ENCODE measurements at places on chromosomes 11 and 22.

DNA sequence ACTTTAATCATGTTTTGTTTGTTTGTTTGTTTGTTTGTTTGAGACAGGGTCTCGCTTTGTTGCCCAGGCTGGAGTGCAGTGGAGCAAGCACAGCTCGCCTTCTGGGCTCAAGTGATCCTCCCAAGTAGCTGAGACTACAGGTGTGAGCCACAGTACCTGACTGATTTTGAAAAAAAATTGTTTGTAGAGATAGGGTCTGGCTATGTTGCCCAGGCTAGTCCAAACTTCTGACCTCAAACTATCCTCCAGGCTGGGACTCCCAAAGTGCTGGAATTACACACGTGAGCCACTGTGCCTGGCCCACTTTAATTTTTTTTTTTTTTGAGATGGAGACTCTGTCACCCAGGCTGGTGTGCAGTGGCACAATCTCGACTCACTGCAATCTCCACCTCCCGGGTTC lies 74.8 kb upstream of the CLDN5 start:
- DNase-seq = no peak

DNA sequence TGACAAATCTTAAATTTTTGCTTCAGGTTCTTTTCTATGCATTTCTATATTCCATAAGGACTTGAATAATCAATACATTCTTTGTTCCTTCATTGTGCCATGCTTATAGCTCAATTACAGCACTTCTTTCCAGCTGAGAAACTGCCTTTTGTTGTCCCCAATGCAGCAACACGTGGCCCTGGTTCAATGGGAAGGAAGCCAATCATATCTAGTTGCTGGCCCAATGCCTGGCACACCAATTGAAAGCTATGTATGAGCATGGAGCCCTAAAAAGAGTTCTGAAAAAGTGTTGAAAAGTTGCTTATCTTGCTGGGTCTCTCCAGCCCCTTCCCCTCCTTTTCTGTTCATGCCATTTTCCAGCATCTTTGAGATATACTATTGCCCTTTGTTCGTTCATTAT lies 448.0 kb upstream of the FAT3 start:
- no peak for DNase-seq

- DNase-seq = no peak
These were observed 16.8 kb upstream of the PRG2 start for GRCh38 chr11:57407010-57407920.

- no peak for DNase-seq
These were observed 20.2 kb upstream of the ACR start for GRCh38 chr22:50717709-50718351.

DNA sequence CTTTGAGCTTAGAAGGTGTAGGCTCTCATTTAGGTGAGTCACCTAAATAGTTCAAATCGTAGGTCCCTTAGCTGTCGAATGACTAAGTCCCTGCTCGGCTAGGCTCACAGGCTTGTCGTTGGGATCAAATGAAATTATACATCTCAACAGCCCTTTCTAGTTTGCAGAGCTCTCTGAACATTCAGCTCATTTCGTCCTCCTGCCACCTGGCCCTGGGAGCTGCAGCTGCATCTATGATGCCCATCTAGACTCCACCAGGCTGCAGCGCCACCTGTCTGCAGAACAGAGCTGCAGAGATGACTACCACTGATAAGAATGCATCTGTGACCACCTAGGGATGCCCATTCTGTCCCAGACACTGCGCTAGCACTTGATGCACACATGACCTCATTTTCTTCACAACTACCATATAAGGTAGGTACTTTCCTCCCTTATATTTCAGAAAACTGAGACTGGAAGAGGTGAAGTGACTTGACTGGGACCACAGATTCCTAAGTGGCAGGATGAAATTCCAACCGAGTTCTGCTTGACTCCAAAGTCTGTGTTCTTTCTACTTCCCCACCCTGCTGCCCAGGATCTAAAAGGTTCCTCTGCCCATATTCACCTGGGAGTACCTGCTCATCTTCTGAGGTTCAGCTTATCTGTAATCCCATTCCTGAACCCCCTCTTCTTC lies 141.1 kb upstream of the NARS2 start:
- DNase-seq = no peak

DNA sequence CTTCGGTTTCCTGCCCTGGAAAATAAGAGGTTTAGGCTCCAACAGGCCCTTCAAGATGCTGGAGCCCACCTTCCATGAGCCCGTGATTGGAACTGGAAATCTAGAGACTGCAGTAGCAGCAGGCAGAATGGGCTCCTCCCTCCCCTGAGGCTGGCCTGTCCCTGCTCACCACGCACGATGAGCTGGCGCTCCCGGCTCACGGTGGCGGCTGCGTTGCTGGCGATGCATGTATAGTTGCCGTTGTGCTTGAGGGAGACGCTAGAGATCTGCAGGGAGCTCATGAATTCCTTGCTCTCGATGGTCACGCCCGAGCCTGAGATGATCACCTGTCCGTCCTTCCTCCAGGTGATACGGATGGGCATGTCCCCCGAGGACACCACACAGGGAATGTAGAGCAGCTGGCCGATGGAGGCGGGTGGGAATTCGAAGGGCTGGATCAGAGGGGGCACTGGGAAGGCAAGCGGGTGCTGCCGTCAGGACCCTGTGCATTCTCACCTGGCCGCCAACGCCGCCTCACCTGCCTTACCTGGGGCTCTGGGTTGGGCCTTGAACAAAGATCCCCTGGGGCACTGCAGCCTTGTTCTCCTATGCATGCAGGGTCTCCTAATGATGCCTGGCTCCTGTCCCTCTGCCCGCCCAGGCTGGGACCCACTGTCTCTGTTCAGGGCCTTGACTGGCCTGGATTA lies 177.8 kb downstream of the CEP164 start:
- no peak for DNase-seq

GRCh38 chr11:14308114-14308896 lies 50.7 kb downstream of the RRAS2 start:
- DNase-seq = no peak

GRCh38 chr22:19105867-19106802 lies 16.1 kb downstream of the DGCR2 start:
- DNase-seq = peak; percentile 23

GRCh38 chr11:125313271-125314219 lies 149.0 kb downstream of the PKNOX2 start:
- DNase-seq = no peak

- no peak for DNase-seq
These were observed 209.5 kb downstream of the CASP12 start for GRCh38 chr11:104688731-104689130.

DNA sequence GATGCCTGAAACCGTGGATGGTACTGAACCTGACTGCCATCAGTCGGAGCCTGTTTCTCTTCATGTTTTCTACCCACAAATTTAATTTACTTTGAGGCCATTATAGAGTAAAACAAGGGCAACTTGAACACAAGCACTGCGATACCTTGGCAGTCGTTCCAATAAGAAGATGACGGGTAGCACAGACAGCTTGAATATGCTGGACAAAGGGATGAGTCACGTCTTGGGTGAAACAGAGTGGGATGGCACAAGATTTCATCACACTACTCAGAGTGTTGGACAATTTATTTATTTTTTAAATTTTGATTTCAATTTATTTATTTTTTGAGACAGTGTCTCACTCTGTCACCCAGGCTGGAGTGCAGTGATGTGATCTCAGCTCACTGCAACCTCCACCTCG lies 5.7 kb downstream of the DIXDC1 start:
- no peak for DNase-seq

DNA sequence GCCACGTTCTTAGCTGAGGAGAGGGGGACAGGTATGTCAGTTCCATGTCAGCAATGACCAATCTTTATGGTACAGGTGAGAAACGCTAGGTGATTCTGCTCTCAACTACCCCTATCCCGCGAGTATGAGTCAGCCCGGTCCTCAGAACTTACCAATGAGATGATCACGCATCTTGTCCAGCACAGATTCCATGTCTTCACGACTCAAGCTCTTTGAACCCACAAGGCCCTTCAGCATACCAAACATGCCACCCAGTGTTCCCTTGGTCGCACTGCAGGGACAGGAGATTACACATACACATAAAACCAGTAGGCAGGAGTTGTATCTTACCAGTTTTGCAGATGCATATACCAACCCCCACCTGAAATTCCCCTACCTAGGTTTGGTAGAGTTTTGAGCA lies 2.9 kb downstream of the SRPRA start:
- DNase-seq = no peak

GRCh38 chr22:25098445-25099081 lies 101.1 kb upstream of the CRYBB3 start:
- no peak for DNase-seq

GRCh38 chr11:72217841-72218240 lies 1.2 kb downstream of the FOLR2 start:
- DNase-seq = no peak

GRCh38 chr11:123407130-123407995 lies 22.7 kb upstream of the GRAMD1B start:
- peak; percentile 41 for DNase-seq

GRCh38 chr22:27198518-27199035 lies 541.2 kb downstream of the MIAT start:
- DNase-seq = no peak

- DNase-seq = no peak
These were observed 13.2 kb upstream of the CSF2RB start for GRCh38 chr22:36900225-36900624.

DNA sequence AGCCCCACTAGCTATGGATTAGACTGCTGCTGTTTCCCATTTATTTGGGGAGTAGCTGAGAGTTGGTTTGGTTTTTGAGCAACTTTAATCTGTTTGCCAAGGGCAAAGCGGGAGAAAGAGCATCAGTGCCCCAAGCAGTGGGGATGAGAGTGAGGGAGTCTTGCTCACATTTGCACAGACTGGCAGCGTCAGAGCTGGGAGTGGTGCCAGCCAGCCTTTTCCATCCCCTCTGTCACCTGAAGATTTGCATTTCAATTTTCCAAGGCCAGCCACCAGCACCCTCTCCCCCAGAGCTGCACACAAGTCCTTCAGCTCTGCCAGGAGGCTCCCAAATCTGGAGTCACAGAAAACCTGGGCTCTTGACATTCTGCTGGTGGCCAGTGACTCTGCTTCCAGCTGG lies 21.0 kb upstream of the UVRAG start:
- no peak for DNase-seq

- no peak for DNase-seq
These were observed 17.8 kb downstream of the RAB6A start for GRCh38 chr11:73743045-73743444.

DNA sequence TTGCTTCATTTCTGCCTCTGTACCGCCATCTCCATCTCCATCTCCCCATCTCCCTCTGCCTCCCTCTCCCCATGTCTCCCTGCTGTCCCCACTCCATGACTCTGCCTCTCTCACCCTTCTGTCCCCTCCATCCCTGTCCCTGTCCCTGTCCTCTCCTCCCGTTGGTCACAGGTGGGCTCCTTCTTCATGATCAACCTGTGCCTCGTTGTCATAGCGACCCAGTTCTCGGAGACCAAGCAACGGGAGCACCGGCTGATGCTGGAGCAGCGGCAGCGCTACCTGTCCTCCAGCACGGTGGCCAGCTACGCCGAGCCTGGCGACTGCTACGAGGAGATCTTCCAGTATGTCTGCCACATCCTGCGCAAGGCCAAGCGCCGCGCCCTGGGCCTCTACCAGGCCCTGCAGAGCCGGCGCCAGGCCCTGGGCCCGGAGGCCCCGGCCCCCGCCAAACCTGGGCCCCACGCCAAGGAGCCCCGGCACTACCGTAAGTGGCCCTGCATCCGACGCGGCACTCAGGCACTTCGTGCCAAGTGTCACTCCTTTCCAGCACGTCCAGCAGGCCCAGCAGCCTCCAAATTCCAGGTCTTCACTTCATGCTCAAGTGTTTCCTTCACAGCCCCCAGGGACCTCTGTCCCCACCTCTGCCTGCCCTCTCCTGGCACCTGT lies 76.0 kb downstream of the CACNA1I start:
- DNase-seq = no peak

GRCh38 chr22:47457509-47458300 lies 695.3 kb downstream of the TBC1D22A start:
- no peak for DNase-seq

DNA sequence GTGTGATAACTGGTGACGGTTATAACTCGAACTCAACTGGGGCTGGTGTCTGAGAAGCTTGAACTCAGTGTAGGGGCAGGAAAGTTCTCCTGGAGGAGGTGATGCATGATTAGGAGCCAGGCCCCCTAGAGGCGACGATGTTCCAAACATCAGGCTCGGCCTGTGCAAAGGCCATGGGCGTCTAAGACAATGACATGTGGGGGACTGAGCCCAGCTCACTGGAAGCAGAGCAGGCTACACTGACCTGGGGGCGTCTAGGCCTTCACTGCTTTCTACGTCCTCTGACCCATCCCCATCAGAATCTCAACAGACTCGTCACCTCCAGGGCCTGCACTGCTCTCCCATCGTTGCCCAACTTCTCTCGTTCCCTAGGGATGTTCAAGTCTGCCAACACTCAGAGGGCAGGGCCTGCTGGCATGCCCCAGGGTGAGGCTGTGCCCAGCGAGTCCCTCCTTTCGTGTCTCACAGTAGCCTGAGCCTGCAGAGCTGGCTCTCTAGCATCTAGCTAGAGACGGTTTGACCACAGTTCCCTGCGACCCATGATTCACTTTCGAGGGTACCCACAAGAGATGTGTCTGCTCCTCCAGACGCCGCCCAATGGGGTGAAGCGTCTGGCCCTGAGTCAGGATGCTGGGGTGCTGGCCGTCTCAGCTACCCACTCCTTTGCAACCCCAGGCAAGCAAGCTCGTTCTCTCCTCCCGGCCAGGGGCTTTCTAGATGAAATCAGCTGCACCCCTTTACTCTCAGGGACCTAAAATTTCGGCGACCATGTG lies 1.1 kb upstream of the ATG16L2 start:
- peak; percentile 38 for DNase-seq

DNA sequence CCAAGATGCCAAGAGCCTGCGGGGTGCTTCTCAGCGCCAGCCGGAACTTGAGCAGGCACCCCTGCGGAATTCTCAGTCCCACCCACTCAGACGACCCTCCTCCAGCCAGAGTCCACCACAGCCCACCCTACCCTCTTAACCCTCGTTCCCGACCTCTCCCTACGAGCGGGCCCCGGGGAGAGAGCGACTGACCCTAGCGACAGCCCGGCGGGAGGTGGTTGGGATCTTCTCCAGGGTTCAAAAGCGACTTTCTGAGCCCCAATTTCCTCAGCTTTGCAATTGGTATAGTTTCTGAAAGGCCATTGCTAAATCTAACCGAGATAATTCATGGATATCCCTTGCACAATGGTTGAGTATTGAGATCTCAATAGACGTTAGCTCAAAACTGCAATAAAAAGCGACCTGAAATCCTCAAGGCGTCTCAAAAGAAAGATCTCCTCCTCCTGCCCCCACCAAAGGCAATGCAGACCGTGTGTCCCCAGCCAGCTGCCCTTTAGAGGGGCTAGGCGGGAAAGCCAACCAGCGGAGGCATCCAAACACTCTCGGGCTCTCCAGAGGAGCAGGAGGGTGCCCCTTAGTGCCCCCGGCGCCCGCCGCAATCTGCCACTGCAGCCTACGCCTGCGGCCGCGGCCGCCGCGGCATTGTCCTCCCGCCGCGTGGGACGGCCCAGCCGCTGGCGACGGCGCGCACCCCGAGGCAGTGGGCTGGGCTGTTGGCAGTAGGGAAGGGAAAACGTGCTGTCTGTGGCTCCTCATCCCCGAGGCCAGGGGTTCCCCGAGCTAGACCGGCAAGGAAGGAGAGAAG lies 1.5 kb upstream of the SLC6A5 start:
- no peak for DNase-seq

DNA sequence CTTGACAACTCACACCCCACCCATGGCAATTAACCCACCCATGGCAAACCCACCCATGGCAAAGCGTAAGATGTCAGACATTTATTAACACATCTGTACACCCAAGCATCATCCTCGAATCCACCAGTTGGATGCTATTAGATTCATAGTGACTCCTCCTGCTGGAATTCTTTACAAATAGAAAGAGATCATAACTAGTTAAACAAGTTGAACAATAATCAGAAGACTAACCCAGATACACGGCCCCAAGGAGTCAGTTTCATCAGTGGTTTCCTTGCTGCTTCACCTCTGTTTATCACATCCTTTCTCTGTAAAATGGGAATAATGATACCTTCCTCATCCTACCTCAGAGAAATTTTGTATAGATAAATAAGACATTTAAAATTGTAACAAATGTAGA lies 5.1 kb downstream of the GTPBP1 start:
- no peak for DNase-seq
